ENCODE measurements at places on chromosomes 5 and 9.

DNA sequence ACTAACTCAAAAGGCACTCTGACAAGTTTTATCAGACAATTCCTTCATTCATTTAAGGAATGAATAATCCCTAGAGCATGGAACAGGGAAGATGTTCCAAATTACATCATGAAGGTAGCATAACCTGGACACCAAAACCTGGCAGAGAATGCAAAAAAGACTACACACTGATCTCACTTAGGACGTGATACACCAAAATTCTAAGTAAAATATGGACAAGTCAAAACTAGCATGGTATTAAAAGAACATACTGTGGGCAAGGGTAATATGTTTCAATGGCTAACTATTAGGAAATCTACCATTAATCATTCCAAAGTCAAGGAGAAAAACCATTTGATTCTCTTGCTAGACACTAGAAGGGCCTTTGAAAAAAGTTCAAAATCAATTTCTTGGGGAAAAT lies 176.5 kb downstream of the HSPA4 start:
- no peak for DNase-seq

GRCh38 chr5:652773-653350 lies 40.3 kb downstream of the TPPP start:
- DNase-seq: no peak

DNA sequence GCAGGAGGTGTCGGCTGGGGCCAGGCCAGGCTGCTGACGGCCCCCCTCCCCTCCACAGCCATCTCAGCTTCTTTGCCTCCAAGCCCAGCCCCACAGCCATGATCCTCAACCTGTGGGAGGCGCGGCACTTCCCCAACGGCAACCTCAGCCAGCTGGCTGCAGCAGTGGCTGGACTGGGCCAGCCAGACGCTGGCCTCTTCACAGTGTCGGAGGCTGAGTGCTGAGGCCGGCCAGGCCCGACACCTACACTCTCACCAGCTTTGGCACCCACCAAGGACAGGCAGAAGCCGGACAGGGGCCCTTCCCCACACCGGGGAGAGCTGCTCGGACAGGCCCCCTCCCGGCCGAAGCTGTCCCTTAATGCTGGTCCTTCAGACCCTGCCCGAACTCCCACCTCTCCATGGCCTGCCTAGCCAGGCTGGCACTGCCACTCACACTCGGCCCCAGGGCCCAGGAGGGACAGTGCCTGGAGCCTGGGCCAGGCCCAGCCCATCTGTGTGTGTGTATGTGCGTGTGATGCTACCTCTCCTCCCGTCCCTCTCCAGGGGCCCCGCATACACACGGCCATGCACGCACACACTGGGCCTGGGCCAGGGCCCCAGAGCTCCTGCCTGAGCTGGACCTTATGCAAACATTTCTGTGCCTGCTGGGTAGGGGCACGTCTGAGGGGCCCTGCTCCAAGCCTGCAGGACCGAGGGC lies 19.3 kb downstream of the HK3 start:
- no peak for DNase-seq

GRCh38 chr9:68546596-68547390 lies 6.1 kb upstream of the TMEM252 start:
- DNase-seq: no peak

DNA sequence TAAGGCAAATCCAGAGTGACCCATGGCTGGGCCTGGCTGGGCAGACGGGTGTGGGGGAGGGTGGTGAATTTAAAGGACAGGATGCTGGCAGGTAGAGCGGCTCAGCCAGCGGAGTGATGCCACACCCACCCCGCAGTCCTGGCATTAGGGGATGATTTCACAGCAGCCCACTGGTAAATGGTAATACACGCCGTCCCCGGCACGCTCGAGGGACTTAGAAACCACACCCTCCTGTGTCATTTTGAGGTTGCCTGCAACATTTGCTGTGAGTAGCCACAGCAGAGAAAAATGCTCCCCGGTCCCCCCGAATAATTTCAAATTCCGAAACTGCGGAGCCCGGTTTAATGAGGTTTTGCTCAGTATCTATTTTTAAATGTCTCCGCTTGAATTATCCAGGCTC lies 71.3 kb upstream of the FCN2 start:
- DNase-seq: no peak

- no peak for DNase-seq
Measured at GRCh38 chr9:20684875-20685696, 1.0 kb downstream of the FOCAD start.

DNA sequence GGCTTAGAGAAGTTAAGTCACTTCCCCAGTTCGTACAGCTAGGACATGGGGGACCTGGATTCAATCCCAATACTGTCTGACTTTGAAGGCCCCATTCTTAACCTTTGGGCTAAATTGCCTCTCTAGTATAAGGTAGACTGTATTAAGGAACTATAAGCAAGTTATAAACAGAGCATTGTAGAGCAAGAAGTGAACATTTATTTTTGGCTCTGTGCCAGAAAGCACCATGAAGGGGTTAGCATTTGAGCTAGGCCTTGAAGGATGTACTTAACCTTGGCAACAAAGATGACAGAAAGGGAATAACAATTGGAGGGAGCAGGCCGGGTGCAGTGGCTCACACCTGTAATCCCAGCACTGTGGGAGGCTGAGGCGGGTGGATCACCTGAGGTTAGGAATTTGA lies 32.8 kb downstream of the GALNT10 start:
- no peak for DNase-seq

DNA sequence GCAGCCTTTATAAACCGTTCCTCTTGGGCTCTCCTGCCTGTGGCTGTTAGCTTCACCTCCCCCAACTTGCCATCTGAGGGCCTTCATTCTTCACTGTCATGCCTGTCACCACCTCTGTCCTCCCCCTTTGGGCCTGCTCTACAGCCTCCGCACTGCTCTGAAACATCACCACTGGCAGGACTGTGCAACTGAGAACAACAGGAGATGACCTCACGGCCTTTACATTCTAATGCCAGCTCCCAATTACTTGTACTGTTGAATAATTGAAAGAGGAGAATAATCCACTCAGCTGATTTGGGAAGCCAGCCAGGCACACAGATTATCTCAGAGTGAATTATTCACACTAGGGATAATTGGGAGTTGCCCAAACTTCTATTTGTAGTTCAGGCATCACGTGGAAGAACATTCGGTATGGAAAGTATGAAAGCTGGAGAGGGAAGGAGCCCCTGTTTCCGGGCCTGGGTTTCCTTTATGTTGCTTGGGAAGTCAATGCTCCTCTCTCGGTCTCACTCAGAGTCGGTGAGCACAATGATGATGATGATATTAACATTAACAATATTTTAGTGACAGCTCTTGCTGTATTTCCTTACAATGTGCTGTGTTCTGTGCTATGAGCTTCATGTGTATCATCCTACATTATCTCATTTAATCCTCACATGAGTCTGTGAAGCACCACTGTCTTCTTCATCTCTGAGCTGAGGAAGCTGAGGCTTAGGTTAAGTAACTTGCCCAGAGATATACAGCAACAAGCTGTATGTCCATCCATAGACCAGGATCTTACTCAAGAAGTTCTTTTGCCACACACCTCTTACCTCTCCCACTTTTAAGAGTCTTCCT lies 99.3 kb upstream of the LRRTM2 start:
- no peak for DNase-seq

GRCh38 chr5:6823996-6824395 lies 110.8 kb downstream of the TENT4A start:
- no peak for DNase-seq

DNA sequence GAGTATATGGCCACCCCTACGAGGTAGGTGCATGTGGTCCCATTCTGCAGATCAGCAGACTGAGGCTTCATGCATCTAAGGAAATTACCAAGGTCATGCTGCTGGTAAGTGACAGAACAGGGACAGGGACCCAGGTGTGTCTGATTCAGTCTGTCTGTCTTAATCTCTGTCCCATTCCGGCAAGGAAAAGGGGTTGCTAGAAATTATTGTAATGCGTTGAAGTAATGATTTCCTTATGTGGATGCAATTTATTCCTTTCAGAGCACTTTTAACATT lies 76.8 kb downstream of the AMBP start:
- DNase-seq: no peak

DNA sequence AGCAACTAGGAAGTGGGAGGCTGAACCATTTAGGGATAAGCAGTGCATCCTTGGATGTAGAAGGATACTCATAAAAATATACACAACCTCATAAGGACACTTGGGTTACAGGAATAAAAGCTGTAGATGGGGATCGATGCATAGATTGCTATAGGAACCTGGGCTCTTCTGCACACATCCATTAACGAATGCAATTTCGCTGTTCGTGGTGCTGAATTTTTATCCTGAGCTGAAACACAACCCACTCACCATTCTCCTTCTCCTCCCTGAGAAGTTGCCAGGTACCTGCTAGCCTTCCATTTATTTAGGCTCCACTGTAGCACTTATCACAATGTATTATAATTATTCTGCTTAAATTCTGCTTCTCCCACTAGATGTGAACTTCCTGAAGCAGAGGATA lies 320.6 kb upstream of the BRINP1 start:
- no peak for DNase-seq

DNA sequence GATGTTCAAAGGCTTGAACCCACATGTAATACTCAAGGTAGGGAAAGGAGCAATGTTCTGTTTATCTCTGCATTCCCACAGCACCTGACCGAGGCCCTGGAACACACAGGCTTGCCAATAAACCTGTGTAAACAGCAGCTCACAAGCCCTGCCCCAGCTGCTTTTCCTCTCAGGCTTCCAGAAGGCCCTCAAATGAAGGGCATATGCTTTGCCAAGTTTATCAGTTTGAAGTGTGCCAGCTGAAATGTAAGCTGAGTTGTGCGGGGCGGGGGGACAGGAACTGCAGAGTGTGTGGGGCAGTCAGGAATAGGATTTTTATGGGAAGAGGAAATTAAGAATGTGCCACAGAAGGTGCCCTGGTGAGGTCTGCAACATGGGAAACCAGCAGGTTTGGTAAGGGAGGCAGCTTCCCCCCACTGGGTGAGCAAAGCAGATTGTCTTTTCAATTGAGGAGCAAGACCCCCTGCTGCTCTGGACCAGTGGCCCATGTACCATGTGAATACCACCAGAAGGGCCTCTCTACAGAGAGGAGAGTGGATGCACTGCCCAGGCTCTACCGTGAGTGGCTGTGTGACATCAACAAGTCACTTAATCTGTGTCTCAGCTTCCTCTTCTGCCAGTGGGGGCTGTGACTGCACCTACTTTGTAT lies 194.8 kb downstream of the SPOCK1 start:
- DNase-seq: no peak

- no peak for DNase-seq
Measured at GRCh38 chr9:4144869-4145268, 155.0 kb downstream of the GLIS3 start.

DNA sequence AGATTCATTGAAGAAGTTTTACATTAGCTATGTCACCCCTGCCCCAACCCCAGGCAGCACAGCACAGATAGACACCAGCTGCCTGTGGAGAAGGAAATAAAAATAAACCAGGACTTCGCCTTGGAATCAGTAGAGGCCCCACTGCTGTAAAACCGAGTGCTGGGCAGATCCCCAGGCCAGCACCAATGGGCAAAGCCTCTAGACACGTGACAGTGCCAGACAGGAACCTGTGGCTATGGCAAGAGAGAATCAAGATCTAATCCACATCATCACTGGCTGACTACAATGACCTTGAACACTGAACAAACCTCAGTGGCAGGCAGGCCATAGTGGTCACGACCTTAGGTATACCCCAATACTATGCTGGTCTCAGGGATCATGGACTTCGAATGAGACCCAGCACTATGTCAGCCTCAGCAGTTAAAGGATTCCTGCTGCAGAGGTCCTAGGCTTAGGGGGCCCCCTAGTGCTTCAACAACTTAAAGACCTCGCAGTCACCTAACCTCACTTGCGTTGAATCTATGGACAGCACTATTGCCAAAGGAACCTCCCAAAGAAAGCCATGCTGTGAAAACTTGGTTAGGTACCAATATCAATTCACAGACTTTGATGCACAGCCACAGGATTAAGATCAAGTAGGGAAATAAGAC lies 2118.6 kb upstream of the C9orf72 start:
- no peak for DNase-seq

- DNase-seq: no peak
Measured at GRCh38 chr9:135851748-135852147, 55.6 kb downstream of the CAMSAP1 start.

- no peak for DNase-seq
Measured at GRCh38 chr9:130844044-130844451, 9.0 kb downstream of the ABL1 start.

DNA sequence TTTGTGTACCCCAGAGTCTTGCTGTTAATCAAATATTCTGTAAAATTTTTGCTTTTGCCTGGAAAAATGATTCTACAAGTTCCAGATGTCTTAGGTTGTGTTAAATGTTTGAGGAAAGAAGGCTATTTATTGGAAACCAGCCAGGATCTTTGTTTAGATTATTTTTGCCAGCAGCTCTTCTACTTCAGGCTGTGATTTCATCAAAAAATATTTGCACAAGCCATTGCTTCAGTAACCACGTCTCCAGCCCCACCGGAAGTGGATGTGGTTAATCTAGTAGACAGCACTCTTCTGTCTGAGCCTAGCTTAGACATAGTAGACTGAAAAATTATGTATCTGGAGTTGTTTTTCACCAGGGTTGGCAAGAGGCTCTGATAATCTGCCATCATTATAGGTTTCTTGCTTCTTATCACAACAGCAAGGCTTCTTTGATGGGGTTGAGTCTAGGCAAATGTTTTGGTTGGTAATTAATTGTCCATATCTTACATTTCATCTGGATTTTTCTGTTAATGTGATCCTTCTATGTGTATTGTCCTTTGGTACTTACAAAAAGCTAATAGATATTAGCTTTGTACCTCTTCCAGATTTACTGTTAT lies 17.1 kb downstream of the KCTD16 start:
- DNase-seq: peak; percentile 61

DNA sequence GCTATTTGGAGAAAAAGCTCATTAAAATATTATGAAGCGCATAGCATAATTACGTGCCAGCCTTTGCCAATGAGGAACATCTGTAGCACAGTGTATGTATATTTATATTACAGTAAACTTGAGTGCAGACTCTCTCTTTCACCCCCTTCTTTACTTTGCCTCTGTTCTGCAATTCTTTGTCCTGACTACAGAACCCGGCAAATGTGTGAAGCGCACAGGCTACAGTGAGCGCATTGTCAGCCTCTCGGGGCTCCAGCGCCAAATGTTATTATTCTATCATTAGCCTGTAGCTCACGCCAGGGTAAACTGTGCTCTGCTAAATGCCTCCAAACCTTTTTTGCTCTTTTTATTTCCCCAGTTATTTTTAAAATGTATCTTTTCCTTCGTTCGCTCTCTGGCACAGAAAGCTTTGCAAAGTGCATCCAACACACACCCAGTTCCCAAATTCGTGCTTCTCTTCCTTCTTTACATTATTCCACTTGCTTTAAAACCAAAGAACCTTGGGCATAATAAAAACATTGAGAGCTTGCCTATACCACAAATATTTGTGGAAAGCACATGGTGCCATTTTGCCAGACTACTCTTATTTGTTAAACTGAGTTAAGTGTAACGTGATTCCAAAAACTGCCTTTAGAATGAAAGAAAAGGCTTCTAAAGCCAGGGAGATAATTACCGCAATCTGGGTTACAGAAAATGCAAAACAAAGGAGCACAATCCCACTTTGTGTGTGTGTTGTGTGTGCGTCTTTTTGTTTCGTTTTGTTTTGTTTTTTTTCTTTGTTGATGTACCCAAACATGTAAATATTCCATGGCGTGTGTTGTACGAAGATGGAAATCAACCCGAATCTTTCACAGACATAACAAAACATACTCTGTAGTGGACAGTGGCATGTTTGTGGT lies 164.1 kb upstream of the MPDZ start:
- DNase-seq: no peak

- no peak for DNase-seq
Measured at GRCh38 chr9:105204416-105204815, 40.0 kb upstream of the SLC44A1 start.

Measured in stimulated activated CD4-positive, alpha-beta T cell treated with anti-CD3 and anti-CD28 coated beads, Interleukin-1b, Interleukin-23, amount 100 ng/mL, for 1 hour (primary cell).